Globus pallidus (tissue), 1 donor: ENCODE measurements at places on chromosomes 4 and X.

DNA sequence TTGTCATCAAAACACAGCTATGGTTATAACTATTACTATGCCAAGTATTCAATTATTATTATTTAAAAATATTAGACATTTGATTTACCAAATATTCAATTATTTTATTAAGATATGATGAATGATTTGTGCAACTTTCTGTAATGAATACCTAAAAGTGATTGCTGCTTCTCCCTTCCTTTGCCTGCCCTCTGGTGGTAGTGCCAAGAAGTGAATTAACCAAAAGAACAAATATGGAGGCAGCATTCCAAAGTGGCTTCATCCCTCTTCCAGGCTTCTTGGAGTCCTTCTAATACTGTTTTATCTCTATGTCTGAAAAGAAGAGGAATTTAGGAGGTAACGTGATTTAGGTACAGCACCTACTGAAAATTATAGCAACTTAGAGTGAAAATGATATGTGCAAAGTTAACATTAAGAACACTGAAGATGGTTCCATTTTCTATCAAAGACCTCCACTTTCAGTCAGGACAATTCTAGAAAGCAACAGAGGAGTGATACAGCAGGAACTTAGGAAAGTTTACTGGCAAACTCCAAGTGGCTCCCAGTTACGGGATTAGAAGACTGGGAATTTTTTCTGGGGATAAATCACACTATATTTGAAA lies 43.0 kb downstream of the ENPEP start:
- no peak for DNase-seq

GRCh38 chrX:125778261-125778660 lies 387.8 kb downstream of the DCAF12L2 start:
- DNase-seq = no peak

- no peak for DNase-seq
These were observed 137.2 kb downstream of the FNIP2 start for GRCh38 chr4:158906073-158906472.

DNA sequence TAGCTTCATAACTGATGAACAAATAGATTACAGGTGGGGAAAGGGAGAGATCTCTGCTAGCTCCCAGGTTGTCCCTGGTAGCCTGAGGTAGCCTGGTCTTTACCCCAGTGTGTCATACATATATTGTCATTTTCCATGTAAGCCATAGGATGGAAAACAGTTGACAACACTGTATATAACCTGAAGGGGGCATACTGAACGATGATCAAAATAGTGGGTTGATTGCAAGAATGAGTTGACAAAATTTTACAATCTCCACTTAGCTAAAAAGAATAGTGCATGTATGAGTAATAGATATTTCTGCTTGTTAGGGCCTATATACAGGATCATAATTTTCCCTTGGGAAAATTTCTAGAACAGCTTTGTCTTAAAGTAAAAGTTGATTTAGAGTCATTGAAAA lies 304.1 kb upstream of the HAND2 start:
- DNase-seq = no peak
